ENCODE measurements at places on chromosomes 3 and 15.

DNA sequence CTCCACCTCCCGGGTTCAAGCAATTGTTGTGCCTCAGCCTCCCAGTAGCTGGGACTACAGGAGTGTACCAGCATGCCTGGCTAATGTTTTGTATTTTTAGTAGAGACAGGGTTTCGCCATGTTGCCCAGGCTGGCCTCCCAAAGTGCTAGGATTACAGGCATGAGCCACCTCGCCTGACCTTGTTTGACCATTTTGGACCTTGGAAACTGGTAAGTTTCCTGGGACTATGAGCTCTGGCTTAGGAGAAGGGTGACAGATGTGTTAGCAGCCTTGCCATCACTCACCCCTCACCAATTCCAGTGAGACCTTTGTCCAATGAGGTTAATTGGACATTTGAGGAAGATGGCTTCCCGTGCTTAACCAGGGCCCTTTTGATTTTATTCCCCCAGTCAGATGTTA is 19.9 kb downstream of the DNASE1L3 start:
- DNase-seq = no peak

DNA sequence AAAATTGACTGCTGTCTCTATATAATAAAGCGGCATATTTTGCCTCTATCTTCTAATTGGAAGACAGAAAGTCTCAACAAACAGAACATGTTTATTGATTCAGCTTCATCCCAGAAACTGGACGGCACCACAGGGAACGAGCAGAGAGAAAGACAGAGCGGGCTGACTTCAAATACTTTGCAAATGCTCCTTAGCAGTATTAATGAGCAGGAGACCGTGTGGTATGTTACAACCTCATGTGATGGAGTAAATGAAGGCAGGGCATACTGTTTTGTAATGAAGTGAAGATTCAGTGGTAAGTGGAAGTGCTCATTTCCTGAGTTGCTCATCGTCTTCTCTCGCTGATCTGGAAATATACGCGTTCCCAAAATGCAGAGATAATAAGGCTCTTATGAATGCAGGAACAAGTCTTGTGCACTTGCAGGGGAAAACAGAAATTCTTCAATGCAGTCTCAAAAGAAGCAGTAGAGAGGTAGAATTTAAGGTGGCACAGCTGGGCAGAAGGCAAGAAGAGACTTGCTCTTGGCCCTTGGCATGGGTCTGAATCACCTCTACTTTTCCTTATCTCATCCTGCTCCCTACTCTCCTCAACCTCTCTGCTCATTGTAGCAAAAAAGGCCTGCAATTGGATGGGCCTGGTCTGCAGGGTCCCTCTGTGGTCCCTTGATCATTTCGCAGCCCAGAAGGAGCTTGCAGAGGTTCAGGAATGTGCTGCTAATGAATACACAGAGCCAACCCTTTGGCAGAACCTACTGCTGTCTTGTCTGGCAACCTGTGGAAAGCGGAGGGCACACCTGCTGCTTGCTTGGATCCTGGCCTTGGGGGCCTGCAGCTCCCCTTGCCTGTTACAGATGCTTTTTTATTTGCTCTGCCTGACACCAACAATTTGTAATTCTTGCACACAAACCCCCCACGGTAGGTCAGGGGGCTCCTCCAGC is 604.9 kb upstream of the CFAP20DC start:
- no peak for DNase-seq

GRCh38 chr3:108338901-108339545 is 42.7 kb downstream of the HHLA2 start:
- DNase-seq = no peak

DNA sequence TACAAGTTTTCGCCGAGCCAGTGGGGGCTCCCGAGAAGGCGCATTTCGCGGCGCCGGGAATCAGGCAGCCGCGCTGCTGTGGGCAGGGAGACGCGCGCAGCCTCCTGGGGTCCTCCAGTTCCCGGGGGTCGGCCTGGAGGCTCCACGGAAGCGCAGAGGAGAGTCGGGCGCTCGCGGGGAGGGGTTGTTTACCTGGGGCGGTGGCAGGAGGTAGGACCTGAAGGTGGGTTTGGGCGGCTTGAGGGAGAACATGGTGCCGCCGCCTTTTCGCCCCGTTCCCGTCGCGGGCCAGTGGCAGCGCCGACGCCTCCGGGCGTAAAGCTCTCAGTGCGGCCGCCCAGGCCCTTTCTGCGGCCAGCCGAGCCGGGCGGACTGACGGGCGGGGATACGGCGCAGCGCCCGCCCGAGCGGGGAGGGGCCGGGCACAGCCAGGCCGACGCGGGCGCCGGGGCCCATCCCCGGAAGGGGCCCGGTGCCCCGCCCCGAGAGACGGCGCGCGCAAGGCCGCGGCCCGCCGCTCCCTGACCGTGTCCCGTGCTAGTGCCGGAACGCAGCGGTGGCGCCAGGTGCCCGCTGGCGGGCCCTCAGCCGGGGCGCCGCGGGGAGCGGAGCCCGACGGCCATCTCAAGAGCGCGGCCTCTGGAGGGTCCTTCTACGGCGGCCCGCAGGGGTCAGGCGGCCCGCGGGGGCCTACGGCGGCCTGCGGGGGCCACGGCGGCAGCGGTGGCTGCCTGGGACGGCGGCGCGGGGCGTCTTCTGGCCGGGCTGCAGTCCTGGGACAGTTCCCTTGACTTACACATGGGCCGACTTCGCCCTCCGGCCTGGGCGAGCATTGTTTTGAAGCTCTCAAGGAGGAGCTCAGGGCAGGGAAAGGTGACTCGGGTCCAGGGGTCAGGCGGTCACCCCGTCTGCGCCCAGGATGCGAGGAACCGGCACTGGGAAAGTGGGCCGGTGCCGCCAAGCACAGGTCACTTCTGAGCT is at the start of gene MTMR10:
Gene MTMR10 (minus strand): TSS at position 374 of the 981 bp plus-strand sequence. CDS start 122 bp downstream, at position 252.
- peak; percentile 93 for DNase-seq

DNA sequence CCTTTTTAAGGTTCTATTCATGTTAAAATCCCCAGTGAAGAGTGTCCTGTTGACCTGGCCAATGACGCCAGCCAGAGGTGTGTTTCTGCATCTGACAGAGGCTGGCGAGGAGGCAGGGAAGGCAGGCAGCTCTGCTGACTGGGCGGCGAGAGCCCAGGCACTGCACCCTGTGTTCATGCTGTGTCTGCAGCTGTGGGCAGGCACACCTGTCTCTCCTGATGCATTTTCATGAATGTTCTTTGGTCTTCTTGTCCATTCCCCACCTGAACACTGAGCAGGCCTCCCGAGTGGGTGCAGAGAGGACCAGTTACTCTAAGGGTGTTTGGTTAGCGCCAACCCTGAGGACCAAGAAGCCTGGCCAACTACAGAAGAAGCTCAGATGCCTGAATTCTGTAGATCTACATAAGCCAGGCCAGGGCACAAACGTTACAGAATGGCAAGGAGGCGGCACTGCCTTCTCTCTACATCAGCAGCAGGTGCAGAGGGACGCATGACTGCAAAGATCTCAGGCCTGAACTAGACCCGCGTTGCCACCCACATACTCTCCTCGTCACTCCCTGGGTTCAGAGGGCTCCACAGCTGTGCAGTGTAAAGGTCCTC is 233.7 kb downstream of the OCA2 start:
- no peak for DNase-seq

- DNase-seq = no peak
These were observed 334.4 kb upstream of the THBS1 start for GRCh38 chr15:39246523-39246922.

DNA sequence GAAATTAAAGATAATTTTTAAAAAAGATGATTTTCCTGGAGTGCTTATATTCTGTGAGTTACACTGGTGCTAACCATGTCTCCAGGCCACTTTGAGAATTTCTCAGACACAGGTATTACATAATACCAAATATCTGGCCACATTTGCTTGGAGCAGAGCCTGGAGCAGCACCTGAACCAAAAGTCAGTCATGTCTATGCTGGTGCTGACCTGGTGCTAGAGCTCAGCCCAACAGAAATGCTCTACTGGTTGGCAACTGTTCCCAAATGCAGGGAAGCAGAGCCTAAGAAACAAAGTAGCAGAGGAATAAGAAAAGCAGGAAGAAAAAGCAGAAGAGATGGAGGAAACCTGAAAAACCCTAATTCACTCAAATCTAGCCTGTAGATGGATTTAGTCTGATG is 135.7 kb upstream of the SLC7A14 start:
- DNase-seq = no peak

- no peak for DNase-seq
These were observed 40.7 kb upstream of the VILL start for GRCh38 chr3:37949866-37950265.

DNA sequence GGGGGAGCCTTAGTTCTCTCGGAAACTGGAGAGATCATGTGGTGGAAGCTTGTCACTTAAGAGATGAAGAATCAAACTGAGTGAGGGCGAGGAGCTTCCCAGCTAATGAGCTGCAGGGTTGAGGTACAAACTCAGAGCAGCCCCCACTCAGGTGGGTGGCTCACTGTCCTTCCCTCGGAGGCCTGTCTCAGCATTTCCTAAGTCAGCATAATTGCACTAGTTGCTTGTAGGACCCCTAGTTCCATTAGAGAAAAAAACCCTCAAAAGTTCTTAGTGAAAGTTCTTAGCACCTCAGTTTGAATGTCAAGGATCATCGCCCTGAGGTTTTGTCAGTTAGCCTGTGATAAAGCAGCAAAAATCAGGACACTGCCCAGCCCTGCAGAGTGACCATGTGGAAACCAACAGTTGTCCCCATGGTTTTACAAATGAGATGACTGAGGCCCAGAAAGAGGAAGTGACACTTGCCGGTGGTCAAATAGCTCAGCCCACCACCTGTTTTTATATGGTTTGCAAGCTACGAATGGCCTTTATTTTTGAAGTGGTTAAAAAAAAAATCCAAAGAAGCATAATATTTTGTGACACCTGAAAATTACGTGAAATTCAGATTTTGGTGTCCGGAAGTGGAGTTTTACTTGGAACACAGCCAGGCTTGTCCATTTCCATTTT is 11.9 kb downstream of the SMAD6 start:
- no peak for DNase-seq

DNA sequence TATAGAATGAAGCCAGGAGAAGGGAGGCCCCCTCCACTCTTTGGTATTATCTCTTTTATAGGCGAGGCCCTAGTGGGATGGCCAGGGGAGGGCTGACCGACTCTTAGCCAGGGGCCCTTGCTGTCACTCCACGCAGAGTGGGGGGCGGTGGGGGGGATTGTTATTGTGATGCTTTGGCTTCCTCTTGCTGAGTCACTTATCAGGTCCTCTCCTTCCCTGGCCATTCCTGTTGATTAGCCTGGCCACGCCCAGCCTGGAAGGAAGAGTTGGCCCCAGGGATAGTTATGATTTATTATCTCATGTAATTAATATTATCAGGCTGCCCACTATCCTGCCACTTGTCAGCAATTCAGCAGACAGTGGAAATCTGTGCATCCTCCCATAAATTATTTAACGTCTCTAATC is 25.5 kb upstream of the SKOR1 start:
- DNase-seq = no peak

- no peak for DNase-seq
These were observed 73.1 kb downstream of the ATP2B2 start for GRCh38 chr3:10432156-10432845.

GRCh38 chr3:126124896-126125295 is 41.0 kb upstream of the SLC41A3 start:
- no peak for DNase-seq

Measured in right kidney (tissue), 9 donors.